ENCODE measurements at places on chromosomes 5 and 9.

GRCh38 chr5:167063116-167063515 lies 1228.3 kb upstream of the WWC1 start:
- no peak for DNase-seq

- DNase-seq: no peak
Measured at GRCh38 chr5:137902408-137903133, 13.3 kb downstream of the PKD2L2 start.

GRCh38 chr9:76662476-76663281 lies 101.6 kb upstream of the PCA3 start:
- no peak for DNase-seq

DNA sequence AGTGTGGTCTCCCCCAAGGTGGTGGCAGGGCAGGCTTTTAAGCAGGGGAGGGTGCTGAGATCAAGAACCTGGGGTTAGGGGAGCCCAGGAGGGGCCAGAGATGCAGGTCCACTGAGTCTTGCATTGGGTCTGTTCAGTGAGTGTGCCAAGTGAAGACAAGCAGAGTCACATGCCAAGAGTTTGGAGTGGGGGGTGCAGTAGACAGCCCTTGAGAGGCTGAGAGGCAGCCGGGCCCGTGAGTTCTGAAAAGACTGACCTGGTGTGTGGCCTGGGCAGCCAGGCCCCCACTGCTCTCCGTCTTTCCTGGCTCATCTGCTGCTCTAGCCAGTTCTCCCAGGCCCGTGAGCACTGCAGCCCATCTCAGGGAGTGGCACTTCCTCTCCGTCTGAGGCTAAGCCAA lies 120.0 kb downstream of the DAB2IP start:
- no peak for DNase-seq

All from omental fat pad (tissue), 4 donors.